HT1080 (cell line): ENCODE measurements at places on chromosomes 16 and 17.
A peak's percentile ranks its signal among the peaks of the same experiment; 100 is the strongest.

- DNase-seq, result no peak
Measured at GRCh38 chr16:26475596-26475995, 591.1 kb upstream of the C16orf82 start.

- no peak for DNase-seq
Measured at GRCh38 chr17:40432864-40433528, 10.3 kb upstream of the IGFBP4 start.

DNA sequence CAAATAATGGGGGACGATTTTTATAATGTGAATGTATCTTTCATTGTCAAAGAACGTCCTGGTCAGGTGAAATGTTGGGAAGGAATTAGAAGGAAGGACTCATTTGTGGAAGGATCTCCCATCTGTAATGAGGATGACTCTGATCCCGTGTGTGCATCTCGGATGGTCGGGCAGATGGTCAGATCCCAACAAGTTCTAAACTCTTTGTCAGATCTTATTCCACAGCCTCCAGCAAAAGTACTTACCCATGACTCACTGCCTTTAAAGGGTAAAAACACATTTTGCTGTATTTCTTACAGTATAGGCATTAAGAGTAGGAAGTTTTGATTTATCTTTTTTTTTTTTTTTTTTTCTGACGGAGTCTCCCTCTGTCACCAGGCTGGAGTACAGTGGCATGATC is 539 bp upstream of the KRTAP4-8 start:
- DNase-seq, result peak; percentile 32

- no peak for DNase-seq
Measured at GRCh38 chr17:34624767-34625383, 45.5 kb downstream of the TMEM132E start.

DNA sequence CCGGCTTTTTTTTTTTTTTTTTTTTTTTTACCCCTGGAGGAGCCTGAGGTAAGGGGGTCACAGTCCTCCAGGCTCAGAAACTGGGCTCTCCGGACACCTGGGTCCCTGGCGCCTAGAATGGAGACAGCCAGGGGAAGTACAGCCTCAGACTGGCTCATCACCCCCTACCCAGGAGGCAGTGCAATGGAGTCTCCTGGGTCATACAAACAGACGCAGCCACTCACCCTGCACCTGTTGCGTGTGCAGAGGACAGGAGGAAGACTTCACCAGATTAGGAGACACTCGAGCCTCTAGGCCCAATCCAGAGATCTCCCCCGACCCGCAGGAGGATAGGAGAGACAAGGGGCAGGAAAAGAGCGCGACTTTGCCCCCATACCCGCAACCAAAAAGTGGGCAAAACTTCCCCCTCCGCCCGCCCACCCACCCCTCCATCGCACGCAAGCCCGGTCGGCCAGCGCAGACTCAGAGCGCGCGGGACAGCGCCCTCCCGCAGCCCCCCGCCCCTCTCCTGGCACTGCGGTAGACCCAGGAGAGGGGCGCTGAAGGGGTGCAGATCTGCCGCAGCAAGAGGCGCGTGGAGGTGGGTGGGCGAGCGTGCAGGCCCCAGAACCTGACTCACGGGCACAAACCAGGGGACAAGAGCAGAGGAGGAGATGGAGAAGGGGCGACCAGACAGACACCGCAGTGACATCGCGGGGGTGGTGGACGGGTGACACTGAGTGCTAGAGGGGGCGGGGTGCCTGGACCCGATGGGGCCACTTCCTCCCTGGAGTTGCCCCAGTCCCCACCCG is 900 bp downstream of the HAP1 start:
- no peak for DNase-seq

GRCh38 chr17:35051579-35052240 is 11.8 kb downstream of the RFFL start:
- no peak for DNase-seq

DNA sequence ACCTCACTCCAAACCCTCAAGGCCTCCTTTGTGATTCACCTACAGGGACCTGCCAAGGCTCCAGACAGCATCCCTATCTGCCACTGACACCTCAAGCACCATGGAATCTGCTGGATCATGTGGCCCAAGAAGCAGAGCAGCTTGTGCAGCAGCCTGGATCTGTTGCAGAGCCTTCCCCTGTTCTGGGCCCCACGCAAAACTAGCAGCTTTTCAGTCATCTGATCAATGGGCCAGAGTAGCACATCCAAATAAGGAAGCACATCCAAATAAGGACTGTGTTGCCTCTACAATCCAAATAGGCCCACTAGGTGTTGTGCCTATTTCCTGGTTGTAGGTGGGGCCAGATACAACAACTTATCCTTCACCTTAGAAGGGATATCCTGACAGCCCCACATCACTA is 97.1 kb upstream of the GNAO1 start:
- no peak for DNase-seq

GRCh38 chr16:525520-526180 is 1.9 kb upstream of the CAPN15 start:
- peak; percentile 94 for DNase-seq

DNA sequence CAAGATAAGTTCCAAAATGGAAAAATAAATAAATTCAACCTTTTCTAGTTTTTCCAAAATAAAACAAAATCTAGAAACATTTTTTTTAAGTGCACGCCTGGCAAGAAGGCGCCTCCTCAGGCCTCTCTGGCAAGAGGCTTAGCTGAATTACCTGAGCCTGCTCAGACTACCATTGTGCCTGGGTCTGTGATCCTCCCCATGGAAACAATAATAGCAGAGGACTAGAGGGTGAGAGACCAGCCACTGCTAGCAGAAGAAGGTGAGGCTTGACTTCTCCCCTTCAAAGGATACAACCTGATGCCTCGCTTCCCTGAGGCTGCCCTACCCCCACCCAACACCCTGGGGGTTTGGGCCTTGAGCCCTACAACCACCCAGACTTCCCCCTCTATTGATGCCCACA is 14.8 kb downstream of the TERB1 start:
- DNase-seq, result no peak

DNA sequence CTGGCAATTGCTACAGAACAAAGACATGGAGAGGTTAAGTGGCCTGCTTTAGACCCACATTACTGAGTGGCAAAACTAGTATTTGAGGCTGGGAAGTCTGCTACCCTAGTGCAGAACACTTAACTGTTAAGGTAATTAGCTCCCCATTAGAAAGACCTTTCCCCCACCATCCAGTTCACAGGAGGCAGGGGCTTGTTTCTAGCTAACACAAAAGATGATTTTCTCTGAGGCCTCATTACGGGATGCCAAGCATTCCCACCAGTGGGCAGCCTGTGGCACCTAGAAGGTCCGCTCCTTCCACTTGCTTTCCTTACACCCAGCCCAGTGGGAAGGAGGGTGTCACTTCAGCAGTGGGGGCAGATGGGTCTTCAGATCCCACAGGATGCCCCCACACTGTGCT is 99.1 kb downstream of the RBFOX1 start:
- no peak for DNase-seq

DNA sequence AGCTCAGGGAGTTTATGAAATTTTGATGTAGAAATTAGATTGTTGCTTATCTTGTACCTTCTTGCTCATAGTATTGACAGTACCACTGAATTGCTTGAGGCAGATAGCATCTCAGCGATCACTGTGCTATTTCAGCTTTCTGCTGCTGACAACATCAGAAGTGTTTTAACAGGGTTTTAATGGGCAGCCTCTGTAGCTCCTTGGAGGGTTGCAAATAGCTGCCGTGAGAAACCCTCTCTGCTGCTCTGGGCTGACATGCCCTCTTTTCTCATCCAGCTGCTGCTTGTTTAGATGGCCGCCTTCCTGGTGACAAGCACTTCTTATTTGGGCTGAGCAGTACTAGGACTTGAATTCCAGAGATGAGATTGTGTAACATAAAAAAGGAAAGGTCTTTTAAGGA is 180.2 kb upstream of the TBX2 start:
- no peak for DNase-seq

DNA sequence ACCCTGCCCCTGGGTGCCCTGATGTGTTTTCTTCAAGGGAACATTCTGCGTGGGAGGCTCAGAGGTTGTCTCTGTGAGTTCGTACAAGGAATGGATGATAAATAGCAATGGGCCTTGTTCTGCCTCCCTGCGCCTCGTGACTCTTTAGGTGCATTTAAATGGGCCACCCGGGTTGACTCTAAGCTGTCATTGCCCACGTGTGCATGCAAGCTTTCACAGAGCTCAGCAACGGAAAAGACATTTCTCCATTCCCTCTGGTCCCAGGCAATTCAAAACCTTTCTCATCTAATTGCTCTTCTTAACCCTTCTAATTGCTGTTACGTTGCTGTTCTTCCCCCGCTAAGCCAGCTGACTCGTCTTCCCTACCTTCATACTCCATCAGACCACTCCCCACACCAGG is 71.5 kb upstream of the SDK2 start:
- no peak for DNase-seq

DNA sequence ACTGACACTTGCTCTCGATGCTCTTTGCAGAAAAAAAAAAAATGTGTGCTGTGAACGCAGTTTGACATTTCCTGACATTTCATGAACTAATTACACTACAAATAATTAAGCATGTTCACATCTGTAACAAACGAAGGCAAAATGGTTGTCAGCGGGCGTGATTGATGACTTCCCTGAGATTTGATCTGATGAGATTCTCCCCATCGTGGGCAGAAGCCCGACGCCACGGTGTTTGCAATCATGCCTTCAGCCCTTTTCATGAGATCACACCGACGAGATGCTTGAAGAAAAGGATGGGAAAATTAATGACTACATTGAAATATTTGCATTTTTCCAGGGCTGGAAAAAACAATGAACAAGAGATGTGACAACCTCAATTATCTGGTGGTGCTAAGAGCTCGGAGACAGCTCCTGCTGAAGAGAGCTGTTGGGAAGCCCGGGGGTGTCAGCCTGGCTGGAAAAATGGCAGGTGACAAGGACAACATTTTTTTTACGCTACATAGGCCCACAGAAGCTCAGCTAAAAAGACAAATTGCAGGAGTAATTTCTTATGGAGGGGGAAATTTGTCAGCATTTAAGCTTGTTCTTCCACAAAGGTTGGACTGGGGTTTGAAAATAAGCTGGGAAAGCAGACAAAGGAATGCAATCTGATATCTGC is 259.4 kb upstream of the IRX3 start:
- DNase-seq, result no peak

- DNase-seq, result no peak
Measured at GRCh38 chr17:45382226-45382625, 50.4 kb downstream of the ARHGAP27 start.

DNA sequence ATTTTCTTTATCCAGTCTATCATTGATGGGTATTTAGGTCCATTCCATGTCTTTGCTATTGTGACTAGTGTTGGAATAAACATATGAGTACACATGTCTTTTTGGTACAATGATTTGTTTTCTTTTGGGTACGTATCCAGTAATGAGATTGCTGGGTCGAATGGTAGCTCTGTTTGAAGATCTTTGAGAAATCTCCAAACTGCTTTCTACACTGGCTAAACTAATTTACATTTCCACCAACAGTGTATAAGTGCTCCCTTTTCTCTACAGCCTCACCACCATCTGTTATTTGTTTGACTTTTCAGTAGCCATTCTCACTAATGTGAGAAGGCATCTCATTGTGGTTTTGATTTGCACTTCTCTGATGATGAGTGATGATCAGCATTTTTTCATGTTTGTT is 103.7 kb downstream of the GOSR1 start:
- DNase-seq, result no peak

DNA sequence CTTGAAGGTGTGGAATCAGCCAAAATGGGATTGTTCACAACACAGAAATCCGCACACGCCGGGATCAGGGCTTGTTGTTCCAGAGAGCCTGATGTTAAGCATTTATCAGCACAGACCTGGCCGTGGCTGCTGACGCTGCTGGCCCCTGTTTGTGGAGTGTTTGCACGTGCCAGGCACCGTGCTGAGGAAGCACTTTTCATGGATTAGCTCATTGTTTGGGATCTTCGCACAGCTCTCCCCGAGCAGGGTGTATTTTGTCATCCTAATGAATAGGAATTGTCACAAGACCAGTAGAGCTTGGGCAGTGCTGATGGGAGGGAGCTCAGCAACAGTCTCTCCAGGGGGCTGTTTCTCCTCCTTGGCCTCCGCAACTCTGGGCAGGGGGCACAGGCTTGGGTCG is 160.4 kb upstream of the PLCG2 start:
- no peak for DNase-seq

DNA sequence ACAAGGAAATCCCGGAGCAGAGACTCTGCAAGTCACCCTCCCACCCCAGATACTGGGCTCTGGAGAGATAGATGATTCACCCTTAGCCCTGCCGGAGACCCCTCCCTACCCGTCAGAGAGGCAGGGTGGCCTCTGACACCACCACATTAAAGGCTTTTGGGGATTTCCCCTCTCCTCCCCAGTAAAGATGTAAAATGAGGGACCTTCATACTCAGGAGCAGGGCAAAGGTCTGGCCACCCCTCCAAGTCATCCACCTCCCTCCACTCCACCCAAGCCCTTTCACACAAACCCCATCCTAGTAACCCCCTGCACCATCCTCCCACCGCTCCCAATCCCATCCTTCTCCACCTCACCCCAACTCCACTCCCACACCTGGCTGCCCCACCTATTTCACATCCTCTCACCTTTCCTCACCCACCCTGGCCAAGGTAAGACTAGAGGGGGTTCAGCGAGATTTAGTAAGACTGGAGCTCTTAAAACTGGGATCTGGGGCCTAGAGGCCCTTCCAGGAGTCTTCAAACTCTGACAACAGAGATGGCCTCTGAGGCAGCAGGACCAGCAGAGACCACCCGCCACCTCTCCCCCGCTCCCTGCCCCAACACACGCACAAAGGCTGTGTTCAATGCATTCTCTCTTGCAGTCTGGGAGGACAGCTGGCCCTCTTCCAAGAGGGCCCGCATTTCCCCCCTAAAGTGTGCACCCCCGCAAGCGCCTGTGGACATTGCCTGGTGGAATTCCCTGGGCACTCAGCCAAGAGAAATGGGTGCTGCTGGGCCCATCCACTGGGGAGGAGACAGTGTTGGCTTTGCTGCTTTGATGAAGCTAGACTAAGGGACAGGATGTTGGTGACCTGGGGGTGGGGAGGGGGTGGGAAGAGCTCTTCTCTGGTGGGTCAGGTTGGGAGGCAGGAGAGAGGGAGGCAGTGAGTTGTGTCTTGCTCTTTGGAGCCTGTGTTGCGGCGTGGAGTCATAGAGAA is 1.1 kb downstream of the ABAT start:
- no peak for DNase-seq

- DNase-seq, result no peak
Measured at GRCh38 chr16:84807776-84808175, 12.0 kb upstream of the CRISPLD2 start.

- no peak for DNase-seq
Measured at GRCh38 chr16:66474750-66475199, 47.7 kb downstream of the BEAN1 start.
